ENCODE measurements at places on chromosomes 2 and 18.

GRCh38 chr2:181174611-181175580 is 194.5 kb downstream of the UBE2E3 start:
- peak; percentile 85 for DNase-seq

GRCh38 chr2:31328026-31328425 is 86.5 kb downstream of the XDH start:
- peak; percentile 22 for DNase-seq

DNA sequence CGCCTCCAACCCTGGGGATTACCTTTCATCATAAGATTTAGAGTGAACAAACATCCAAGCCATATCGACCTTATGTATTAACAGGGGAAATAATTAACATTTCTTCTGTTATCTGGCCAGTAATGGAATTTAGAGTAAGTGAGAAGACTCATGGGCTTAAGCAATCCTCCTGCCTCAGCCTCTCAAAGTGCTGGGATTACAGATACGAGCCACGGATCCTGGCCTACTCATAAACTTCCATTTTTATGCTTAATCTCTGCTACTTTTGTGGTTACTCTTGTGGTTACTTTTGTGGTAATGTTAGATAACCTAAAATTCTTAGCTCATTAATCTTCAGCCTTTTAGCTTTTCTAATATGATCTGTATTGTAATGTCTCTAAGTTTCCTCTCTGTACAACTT is 159.3 kb upstream of the SLC8A1 start:
- no peak for DNase-seq

DNA sequence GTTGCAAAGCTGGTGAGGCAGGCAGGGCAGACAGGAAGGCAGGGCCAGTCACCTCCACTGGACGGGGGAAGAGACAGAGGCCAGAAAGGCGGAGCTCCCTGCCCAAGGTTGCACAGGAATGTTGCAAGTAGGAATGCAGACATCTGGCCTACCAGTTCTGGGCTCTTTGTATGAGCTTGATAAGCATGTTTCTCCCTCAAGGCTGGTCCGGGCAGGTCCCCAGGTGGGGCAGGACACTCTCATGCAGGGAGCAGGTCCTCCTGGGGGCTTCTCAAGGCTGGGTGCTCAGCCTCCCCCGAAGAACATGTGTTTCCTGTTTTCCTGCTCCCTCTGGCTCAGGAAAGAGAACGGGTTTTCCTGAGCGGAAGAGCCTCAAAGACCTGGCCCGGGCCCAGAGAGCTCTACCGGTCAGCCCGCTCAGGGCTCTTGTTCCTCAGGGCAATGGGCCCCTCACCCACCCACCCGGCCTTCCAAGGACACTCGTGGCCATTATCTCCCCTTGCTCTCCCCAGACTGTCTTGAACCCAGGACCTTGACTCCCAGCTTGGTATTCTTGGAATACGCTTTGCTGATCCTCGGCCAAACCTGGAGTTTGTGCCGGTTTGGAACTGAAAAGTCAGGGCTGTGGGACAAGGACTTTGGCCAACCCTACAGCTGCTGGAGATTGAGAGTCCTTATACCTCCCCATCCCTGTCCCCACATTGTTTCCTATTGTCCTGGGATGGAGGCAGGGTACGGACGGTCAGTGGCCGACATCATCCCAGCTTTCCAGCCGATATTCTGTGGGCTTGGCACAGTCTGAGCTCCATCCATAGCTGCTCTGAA is 87.7 kb upstream of the HAAO start:
- no peak for DNase-seq

DNA sequence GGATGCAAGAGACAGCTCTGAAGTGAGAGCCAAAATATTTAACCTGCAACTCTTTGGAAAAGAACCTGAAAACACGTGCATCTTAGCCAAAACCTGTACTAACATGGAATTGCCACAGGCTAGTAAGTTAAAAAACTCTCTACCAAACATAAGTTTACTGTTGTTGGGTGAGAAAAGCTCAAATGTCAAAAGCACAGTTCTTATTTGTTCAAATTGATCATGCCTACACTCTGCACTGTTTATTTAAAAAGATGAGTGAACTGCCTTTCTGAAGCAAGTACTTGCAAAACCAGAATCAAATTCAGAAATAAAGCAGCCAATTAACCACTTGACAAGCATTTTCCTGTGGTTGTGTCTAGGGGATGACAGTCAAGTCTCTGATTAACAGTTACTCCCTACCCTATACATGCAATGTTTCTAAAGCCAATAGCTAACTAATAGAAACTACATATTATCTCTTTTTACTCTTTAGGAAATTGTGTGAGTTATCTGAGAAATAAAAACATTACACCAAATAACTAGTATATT is 5.6 kb downstream of the IKZF2 start:
- DNase-seq: no peak

- no peak for DNase-seq
Observed at GRCh38 chr2:12504443-12504842, 212.3 kb upstream of the TRIB2 start.

GRCh38 chr18:30440351-30440750 is 602.2 kb downstream of the DSC3 start:
- DNase-seq: no peak

DNA sequence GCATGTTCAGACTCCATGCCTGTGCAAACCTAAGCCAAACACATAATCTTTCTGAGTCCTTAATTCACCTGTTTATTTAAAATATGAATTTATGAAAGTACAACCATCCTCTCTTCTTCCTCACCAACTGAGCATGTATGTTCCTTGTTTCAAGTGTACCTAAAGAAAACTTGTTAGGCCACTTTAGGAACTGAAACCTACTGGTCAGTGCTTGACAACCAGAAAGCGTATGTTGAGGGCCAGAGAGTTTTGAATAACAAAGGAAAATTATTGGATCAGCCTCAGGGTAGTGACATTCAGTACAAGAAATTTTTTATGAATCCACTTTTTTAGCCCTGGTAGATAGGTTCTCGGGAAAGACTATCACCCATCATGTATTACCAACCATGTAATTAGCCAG is 847.6 kb upstream of the CELF4 start:
- DNase-seq: no peak

DNA sequence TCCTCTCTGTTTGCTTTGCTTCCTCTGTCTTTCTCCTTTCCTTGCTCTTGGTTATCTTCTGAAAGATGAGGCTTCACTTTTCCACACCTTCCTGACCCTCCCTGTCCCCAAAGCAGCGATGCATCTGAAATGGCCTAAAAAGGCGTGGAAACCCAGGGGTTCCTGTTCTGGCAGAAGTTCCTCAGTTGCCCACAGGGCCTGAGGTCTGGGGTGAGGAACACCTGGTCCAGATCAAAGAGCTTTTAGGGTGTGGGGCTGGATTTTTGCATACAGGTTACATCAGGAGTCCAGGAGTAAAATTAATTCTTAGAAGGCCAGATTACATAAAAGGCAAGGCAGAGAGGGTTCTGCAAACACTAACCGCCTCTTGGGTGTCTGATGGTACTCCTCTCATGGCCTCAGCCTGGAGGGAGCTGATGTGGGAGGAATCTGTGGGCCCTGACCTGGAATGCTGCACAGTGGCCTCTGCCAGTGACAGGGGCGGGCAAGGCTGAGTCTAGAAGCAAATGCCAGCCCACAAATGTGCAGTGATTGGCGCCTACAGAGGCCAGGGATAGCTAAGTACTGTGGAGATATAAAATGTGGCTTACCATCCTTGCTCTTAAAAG is 41.8 kb downstream of the INPP4A start:
- DNase-seq: no peak

GRCh38 chr2:14632133-14632936 is at the start of gene LRATD1:
Gene LRATD1 (plus strand): TSS chr2:14632717. CDS start chr2:14633980, 1,263 bp downstream.
- peak; percentile 86 for DNase-seq

DNA sequence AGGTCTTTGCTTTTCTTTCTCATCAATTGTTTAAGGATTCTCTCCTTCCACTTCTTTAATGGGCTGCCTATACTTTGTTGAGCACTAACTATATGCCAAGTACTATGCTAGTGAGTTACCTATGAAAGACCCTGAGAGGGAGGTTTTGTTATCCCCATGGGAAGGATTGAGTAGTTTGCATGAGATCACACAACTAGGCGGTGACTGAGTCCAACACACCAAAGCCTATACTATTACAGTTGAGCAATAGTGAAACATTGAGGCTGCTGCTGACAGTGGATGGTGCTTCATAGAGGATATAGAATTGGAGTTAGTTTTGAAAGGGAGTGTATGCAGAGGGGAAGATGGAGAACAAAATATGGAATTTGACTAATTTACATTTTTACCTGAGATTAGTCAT is 15.8 kb downstream of the NABP1 start:
- no peak for DNase-seq

DNA sequence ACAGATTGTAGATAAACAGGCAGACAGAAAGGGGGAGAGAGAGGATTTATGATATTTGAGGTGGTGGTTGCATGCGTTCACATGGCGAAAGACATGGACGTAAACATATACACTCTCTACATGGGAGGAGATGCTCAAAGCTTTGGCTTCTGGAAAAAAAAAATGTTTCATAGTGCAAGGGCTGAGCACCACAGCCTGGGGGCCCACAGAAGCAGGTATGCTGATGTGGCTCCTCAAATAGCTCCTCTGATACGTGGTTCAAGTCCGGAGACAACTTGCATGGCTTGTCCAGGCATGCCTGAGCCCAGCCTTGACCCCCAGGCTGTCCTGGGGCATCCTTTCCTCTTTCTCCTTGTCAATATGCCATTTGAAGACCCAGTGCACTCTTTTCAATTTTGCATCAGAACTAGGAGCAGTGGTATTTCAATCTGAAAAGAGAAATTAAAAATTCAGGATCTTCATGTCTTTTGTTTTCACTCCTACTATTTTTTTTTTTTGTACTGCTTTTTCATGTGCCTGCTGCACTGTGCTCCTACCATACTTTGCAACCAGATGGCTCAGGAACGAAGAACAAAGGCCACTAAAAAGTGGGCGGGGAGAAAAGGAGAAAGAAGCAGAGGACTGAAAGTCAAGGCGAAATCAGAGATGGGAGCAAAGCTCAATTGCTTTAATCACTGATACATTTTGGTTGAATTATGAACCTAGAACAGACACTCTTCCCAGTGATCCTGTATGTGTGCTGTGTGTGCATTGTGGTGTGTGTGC is 495.7 kb upstream of the TCF4 start:
- DNase-seq: no peak

DNA sequence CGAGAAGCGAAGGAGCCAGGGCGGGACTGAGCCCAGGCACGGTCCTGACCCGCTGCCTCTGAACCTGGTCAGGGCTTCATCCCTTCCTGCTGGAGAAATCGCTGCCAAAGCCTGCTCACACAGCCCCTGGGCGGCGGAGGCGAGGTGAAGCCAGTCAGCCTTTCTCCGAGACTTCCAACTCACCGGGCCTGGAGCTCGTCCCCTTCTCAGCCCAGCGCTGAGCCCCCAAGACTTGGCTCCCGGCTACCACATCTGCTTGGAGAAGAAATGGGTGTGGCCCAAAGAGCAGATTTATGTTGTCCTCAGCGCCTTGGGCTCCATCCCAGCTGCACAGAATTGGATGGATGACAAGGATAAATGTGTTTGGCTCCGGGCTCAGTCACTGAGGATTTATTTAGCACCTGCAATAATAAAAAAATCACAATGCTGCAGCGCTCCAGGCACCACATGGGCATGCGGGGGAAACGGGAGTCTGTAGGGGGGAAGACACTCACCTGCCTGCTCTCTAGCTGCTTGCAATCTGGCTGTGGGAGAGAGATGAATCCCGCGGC is 64.9 kb downstream of the ACTR2 start:
- DNase-seq: no peak

GRCh38 chr2:28357055-28357454 is 35.6 kb upstream of the FOSL2 start:
- no peak for DNase-seq
